C1 segment of cervical spinal cord (tissue), 14 donors: ENCODE measurements at places on chromosomes 3 and 15.

- DNase-seq, result no peak
Measured at GRCh38 chr3:30962084-30962483, 67.6 kb upstream of the GADL1 start.

GRCh38 chr3:45950686-45951600, 7.7 kb downstream of the CXCR6 start:
- DNase-seq, result no peak

- DNase-seq, result no peak
Measured at GRCh38 chr3:88707837-88708236, 399.6 kb upstream of the EPHA3 start.

DNA sequence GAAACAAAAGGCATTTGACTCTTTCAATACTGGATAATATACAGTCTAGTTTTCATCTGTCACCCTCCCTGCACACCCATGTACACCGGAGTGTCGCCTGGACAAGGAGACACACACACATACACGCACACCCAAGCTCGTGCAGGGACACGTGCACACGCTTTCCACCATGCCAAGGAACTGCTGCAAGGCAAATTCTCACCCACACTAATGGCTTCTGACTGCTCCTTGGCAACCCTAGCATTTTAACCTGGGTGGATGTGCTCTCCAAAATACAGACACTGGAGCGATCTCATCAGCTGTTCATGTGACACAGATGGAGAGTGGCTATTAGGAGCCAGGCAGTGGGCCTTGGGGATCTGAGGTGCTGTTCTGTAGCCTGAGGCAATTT, 61.6 kb downstream of the MEIS2 start:
- DNase-seq, result no peak

DNA sequence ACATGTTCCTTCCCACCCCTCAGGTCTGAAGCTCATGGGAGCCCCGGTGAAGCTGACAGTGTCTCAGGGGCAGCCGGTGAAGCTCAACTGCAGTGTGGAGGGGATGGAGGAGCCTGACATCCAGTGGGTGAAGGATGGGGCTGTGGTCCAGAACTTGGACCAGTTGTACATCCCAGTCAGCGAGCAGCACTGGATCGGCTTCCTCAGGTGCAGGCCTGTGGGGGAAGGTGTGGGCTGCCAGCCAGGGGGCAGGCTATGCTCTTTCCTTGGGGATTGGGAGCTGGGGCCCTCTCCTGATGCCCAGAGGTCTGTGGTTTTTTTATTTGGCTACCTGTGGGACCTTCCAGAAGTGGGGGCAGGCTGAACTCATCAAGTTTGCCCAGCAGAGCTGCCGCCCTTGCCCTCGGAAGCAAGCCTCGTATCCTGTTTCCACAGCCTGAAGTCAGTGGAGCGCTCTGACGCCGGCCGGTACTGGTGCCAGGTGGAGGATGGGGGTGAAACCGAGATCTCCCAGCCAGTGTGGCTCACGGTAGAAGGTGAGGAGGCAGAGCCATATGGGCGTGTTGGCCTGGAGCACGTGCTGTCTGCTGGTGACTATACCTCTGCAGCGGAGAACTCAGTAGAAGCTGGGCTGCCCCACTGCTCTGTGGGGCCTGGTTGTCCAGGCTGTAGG, 2.2 kb downstream of the TYRO3 start:
- no peak for DNase-seq

DNA sequence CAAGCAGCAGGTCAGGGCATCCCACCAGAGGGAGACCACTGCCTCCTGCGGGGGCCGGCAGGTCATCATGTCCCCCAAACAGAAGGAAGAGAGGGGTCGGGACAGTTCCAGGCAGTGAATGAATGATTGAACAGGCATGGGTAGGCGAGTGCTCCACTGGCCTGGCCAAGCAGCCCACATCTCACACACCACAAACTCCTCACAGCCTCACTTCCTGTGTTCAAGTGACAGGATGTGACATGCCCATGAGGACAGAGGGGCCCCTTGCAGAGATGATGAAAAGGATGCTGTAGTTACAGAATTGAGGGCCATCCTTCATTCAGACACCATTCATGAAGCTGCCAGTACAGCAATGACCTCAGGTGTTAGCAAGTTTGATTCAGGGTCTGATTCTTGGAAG, 3.7 kb downstream of the IQSEC1 start:
- DNase-seq, result no peak

- DNase-seq, result no peak
Measured at GRCh38 chr15:77864211-77865105, 213.1 kb downstream of the TBC1D2B start.

DNA sequence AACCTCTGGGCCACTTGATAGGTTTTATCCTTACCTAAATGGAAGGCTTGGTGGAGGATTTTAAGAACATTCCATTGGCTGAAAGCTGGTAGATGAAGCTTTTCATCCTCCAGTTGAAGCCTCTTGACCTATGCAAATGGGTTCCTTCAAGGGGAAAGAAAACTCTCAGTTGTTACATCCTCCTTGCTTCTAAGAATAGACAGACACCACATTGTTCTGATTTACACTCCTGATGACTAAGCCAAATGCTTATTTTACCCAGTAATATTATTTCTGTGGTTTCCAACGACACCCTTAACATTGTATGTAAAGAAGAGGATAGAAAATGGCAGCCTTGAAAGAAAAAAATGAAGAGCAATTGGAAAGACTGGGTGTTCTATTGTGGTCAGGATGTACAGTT, 480.5 kb downstream of the OTOL1 start:
- DNase-seq, result no peak

- DNase-seq, result no peak
Measured at GRCh38 chr3:192409838-192410683, 317.3 kb downstream of the FGF12 start.

GRCh38 chr3:190886945-190887344, 24.5 kb upstream of the GMNC start:
- no peak for DNase-seq
